ENCODE measurements at places on chromosomes 6 and 20. TPM values are rescaled to one million over a fixed set of nuclear protein-coding genes. Genes with fewer than 3 reads are reported as not detected.
A peak's percentile ranks its signal among the peaks of the same experiment; 100 is the strongest.

DNA sequence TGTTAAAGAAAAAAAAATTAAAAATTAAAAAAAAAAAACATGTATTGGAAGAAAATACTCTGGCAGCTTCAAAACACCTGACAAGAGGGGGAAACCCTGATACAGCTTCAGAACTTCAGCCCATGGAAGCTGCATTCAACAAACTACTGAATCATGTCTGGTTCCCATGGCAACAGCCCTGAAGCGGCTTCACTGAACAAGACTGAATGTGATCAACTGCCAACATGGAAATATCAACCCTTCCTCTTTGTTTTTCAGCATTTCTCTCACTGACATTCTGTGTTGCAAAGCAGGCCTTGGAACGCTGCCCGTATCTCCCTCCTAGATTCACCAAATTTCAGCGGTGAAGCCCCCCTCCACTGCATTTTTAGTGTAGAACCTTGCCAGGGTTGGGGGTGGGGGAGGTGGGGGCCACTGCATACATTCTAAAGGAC lies 91.3 kb upstream of the SHLD1 start:
- DNase-seq, result peak; percentile 91

DNA sequence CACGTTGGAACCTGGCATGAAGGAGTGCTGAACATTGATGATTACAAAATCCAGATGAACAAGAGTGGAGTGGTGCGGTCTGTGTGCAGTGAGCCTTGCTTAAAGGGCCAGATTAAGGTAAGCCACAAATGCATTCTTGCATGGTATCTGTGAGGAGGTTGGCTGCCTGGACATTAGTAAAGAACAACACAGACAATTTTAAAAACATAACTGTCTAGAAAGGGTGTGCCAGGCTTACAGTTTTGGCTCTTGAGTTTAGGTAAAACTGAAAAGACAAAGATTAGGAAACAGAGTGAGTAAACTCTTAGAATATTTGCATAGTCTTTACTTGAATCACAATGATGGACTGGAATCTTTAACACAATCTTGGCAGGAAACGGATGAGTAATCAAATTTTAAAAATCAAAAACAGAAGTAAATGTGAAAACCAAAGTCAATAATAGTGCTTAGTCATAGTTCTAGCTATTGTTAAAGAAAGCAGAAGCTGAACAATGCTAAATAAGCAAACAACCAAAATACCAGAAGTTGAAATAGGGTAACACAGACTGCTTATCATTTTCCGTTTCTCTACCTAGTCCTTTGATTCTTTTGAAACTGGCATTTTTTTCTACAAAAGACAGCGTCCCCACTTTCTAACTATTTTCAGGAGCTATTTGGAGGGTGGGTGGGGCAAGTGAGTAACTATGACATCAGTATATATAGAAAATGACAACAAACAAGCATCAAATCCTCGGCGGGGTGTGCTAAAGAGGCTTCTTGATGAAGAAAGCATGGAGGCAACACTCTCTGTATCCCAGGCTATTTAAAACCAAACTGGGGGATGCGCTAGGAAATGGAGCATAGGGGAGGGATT lies 185.8 kb upstream of the RAB32 start:
- DNase-seq, result peak; percentile 78

TBCC gene
- total RNA-seq, result 33.2 TPM

GRCh38 chr6:40912158-40912946 lies 126.7 kb downstream of the UNC5CL start:
- no peak for DNase-seq

FGD2 gene
- total RNA-seq, result not detected

DNA sequence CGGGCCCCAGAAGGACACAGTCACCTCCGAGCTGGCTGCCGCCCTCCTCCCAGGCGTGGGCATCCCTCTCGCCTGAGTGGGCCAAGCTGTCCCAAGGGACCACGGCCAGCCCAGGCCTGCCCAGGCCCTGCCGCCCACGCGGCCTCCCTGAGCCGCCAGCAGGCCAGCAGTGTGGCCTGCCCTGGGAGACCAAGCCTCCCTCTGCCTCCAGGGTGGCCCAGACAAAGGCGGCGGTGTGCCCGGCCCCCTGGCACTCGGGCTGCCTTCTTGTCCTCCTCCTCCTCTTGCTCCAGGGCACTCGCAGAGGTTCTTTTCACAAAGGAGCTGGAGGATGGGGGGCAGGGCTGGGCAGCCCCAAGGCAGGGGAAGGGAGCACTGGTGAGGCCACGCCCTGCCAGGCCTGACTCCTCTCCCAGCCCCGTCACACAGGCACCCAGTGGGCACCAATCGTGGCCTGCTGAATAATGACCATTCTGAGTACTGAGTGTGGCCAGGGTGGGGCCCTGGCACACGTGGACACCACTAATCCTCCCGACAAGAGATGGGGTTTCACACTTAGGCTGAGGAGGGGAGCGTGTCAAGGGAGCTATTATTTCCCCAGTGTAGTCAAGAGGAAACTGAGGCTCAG lies 25.3 kb downstream of the NOL4L start:
- no peak for DNase-seq

DNA sequence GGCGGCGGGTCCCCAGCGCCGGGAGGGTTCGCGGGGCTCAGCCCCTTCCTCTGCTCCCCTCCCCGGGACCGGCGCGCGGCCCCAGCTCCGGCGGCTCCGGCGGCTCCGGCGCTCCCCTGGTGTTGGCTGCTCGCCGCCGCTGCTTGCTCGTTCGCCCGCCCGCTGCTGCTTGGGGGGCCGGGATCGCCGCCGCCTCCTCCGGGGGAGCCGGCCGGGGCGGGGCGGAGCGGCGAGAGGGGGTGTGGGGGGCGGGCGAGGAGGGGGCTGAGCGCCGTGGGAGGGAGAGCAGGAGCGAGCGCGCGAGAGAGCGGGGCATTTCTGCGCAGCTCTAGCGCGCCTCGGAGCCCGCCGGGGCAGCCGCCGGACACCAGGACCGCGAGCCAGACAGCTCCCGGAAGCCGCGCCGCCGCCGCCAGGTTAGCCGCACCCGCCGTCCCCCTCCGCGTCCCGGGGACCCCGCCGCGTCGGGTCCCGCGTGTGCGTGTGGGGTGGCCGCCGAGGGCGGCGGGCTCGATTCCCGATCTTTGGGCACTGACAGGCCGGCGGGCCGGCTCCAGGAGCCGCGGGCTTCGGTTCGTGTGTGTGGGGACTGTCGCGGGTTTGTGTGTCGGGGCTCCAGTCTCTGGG lies 62.0 kb upstream of the EPB41L1 start:
- DNase-seq, result no peak

GRCh38 chr6:21151119-21151518 lies 442.4 kb upstream of the SOX4 start:
- DNase-seq, result no peak

Measured in pulmonary artery endothelial cell (primary cell).